ENCODE measurements at places on chromosomes 3 and 15.

DNA sequence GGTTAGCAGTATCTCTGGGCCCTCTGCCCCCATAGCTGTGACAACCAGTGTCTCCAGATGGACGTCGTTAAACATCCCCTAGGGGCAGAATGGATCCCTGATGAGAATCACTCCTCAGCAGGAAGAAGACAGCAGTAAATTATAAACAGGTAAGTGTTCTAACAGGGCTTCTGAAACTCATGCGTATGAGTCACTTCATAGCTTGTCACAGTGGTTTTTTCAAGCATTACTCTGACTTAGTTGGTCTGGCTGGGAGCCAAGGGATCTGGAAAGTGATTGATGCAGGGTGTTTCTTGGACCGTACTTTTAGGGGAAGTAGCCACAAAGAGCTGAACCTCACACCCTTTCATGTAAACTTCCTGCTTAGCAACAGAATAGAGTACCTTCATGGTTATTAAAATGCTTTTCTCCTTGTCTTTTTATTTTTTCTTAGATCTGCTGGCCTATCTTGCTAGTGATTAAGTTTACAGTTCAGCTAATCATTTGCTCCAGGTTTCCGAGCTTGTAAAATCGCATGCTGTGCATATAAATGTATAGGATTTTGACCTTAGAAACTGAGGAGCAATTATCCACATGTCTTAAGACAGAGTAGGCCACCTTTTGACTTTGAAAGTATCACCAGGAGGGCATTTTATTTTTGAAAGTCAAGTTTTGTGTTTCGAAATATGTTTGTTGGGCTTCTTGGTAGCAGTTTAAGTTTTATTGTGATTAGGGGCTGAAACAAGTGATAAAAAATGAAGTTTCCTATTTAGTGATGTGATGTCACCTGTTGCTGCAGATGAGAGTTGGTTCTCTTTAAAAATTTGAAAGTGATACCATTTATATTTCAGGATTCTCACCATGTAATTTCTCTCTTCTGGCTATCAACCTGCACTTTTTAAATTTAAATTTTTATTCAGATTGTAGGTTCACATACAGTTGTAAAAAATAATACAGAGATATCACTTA, 333.9 kb downstream of the PTPRG start:
- no peak for DNase-seq

DNA sequence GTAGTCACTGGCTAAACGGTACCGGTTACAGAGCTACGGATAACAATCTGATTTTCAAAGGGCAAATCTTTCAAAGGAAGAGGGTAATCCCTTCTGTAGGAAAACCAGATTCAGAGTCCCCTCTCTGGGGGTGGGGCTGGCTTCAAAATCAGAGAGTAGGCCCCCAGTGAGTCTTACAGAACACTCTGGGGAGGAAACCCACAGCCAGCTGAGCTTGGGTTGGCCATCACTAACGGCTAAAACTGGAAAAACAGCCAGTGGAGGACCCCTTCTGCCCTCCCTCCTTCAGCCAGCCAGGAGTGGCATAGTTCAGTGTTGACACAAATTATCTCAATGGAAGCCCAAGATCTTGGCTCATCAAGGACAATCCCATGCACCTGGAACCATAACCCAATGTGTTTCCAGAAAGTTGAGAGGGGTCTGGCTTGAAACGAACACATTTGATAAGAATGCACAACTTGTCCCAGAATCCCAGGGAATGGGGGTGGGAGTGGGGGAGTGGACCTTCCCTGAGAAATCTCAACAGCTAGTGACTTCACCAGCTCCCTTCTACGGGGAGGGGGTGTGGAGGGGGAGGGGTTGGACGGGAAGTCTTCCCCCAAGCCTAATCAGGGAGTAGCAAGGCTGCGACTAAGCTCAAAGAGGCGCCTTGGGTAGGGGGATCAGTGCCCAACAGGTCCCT, 1.0 kb downstream of the RASL12 start:
- DNase-seq: no peak

DNA sequence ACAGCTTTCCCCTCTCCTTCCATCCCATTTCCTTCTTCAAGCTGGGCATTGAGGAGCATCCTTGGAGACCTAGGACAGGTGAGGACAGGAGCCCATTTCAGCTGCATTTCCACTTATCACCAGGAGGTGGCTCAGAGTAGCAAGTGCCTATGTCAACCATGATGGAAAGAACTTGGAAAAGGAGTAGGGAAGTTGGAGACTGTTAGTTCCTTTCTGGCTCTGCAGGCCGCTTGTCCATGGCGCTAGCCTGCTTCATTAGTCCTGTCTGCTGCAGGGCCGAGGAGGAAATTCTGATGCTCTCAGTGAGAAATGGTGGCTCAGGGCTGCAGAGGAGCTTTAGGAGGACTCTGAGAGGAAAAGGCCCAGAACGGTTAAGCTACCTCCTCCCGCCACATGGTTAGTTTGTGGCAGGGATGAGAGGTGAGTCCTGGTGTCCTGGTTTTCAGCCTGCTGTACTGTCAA, 7.0 kb upstream of the CD276 start:
- no peak for DNase-seq

- DNase-seq: no peak
Observed at GRCh38 chr3:73572368-73572767, 52.4 kb downstream of the PDZRN3 start.

DNA sequence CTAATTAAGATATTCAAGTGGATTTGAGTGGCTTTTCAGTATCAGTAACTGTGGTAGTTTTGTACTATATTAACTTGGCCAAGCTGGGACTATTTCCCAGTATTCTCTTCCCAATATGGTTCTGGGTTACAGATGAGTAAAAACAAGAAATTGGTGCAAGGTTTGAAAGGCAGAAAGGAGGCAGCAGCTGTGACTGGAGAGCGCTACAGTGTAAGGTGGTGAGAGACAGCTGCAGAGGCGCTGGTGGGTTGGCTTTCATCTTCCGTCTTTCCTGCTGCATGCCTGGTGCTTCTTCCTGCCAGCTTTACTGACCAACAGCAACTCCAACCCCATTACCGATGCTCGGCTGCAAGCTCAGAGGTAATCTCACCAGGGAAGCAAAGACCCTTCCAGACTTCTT, 9.8 kb downstream of the DPH3 start:
- no peak for DNase-seq

DNA sequence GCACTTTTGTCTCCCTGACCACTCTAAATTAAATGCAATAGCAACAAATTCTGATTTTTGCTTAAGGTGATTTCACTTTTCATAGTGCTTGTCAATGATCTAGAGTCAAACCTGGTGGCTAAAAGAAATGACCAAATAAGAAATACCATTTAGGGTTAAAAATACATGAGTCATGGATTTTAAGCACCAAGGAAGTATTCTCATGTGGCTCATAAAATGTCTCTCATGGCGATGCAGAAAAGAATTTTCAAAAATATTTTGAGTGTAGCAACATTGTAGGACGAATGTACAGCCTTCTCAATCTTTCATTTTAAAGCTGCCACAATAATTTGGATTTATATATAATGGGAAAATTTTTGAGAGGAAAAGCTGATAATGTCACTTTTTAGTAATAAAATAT, 193.6 kb downstream of the EPHA3 start:
- DNase-seq: no peak

DNA sequence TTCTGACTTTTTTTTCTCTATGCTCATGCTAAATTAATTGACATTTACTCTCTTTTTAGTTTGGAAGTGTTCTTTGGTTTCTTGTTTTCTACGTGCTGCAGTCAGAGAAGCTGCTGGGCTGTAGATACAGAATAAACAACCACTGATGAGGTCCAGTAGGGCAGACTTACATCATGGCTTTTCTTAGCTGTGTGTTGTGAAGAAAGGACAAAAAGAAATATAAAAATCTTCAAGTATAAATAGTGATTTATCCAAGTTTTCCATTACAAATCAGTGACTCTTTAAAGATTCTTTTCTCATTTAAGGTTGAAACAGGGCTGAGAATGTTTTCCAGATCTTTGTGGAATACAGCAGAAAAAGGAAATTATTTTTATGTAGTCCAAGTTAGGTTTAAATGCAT, 122.2 kb downstream of the CMSS1 start:
- DNase-seq: no peak

DNA sequence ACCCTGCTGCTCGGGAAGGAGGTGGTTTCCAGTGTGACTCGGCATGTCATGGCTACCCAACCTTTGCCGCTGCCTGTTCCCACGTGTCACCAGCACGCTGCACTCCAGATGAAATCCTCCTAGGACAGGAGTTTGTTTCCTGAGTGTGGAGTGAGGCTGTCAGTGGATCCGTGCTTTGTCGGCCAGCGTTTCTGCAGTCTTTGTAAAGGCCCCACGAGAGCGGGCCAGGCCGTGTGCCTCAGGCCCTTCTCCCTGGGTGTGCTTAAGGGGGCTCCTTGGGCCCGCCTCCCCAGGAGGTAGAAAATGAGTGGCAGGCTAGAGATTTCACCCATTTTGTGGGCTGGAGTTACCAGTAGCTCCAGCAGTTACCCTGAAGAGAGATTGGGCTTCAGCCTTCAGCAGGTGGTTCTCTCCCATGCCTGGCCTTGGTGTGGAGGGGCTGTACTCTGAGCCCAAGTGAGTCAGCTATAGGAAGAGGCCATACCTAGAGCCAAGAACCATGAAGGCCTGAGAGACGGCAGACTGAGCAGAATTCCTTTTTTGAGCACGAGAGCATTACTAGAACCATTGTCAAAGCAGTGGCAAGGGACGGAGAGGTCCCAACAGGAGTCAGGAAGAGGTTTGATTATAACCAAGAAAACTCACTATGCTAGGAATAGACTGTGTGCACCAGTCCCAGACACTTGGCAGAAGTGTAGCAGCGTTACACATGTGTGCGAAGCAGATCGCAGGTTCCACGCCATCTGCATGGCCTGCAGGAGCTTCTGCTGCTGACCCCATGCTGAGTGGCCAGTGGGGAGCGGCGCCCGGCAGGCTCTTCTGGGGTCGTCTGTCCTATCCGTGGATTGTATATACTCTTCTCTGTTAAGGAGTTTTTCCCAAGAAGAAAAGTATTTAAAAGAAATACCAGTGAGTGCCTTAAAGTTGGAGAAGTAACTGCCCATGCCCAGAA, 14.5 kb downstream of the MAP6D1 start:
- no peak for DNase-seq

- no peak for DNase-seq
Observed at GRCh38 chr15:83978588-83978987, 257.0 kb upstream of the GOLGA6L4 start.

- DNase-seq: no peak
Observed at GRCh38 chr3:82558081-82558480, 796.6 kb upstream of the GBE1 start.

DNA sequence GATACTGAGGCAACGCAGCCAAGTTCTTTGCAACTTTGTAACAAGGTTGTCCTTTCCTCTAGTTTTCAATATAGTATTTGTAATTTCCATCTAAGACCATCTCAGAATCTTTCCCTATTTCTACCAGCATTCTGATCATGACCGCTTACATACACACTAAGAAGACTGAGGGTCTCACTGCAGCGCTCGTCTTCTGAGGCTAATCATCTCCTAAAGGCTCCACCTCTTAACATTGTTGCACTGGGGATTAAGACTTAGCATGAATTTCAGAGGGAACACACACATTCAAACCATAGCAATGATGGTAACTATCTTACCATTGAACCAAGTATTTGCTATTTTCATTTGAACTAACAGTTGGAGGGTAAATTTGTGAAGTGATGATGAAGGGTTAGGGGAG, 463.3 kb upstream of the CCDC54 start:
- no peak for DNase-seq

GRCh38 chr15:69823223-69823907, 274.4 kb downstream of the TLE3 start:
- no peak for DNase-seq

Measured in NCI-H2107 (cell line).